ENCODE measurements at places on chromosomes 2 and 18. TPM values are rescaled to one million over a fixed set of nuclear protein-coding genes. Genes with fewer than 3 reads are reported as not detected.

The UGT1A4 gene
- not detected for total RNA-seq

The VAMP5 gene
- total RNA-seq: 20.5 TPM

The SIGLEC15 gene
- not detected for total RNA-seq

The ALPI gene
- not detected for total RNA-seq

The ADCYAP1 gene
- total RNA-seq: 0.30 TPM

The RNU2-63P gene
- total RNA-seq: not detected

The PRSS56 gene
- not detected for total RNA-seq

The PLCD4 gene
- total RNA-seq: not detected

The SERPINB11 gene
- not detected for total RNA-seq

The SPAG16 gene
- 13.2 TPM for total RNA-seq

The KCNK3 gene
- 19.6 TPM for total RNA-seq

The RUFY4 gene
- total RNA-seq: not detected

The STAM2 gene
- total RNA-seq: 35.0 TPM

The SERPINB10 gene
- not detected for total RNA-seq

The SS18 gene
- total RNA-seq: 87.3 TPM

The CDH20 gene
- total RNA-seq: not detected

The IL36G gene
- total RNA-seq: not detected

The RAB17 gene
- 82.8 TPM for total RNA-seq

The CYBRD1 gene
- 83.8 TPM for total RNA-seq

The COL3A1 gene
- total RNA-seq: 131 TPM

The MEP1B gene
- total RNA-seq: not detected

The MYL12B gene
- 207 TPM for total RNA-seq

The MAPK4 gene
- 8.0 TPM for total RNA-seq

The TCF23 gene
- total RNA-seq: not detected

The SULT1C3 gene
- total RNA-seq: not detected

The NAT8 gene
- total RNA-seq: not detected

The CABLES1 gene
- 39.2 TPM for total RNA-seq

The CD207 gene
- 2.2 TPM for total RNA-seq

The REL gene
- 49.5 TPM for total RNA-seq

The CPO gene
- not detected for total RNA-seq

The ABCG8 gene
- 0.10 TPM for total RNA-seq

The MGAT4A gene
- total RNA-seq: 45.6 TPM

The GAD1 gene
- not detected for total RNA-seq

The TPGS2 gene
- total RNA-seq: 133 TPM

The IL36RN gene
- not detected for total RNA-seq

The IL1RL1 gene
- 92.8 TPM for total RNA-seq

The KLHL29 gene
- total RNA-seq: 21.0 TPM

The ABCG5 gene
- not detected for total RNA-seq

The EML6 gene
- total RNA-seq: 6.8 TPM

The FOXI3 gene
- total RNA-seq: 0.09 TPM

The ASAP2 gene
- total RNA-seq: 26.0 TPM

The LRRC30 gene
- not detected for total RNA-seq

The KCNG2 gene
- 0.91 TPM for total RNA-seq

The RNASEH1 gene
- total RNA-seq: 18.2 TPM

The PREB gene
- total RNA-seq: 58.2 TPM

The AGXT gene
- total RNA-seq: not detected

The SCYGR5 gene
- not detected for total RNA-seq

The HOXD10 gene
- not detected for total RNA-seq

All from upper lobe of left lung (tissue), 6 donors.